ENCODE measurements at places on chromosomes 4 and X.

DNA sequence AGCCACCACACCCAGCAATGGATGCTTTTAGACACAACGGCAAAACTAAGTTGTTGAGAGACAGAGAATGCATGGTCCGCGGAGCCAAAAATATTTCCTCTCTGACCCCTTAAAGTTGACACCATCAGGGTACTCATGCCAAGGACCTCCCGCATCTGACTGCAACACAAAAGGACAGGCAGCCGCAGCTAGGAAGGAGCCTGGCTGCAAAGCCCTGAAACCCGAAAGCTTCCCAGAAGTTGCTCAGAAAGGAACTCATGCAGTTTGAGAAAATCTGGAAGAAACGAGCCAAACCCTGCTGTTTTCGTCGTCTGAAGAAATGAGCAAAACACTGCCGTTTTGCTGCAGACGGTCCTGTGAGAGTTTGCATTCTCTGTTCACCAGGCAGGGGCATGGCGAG is 16.5 kb downstream of the DHRSX start:
- DNase-seq: no peak

DNA sequence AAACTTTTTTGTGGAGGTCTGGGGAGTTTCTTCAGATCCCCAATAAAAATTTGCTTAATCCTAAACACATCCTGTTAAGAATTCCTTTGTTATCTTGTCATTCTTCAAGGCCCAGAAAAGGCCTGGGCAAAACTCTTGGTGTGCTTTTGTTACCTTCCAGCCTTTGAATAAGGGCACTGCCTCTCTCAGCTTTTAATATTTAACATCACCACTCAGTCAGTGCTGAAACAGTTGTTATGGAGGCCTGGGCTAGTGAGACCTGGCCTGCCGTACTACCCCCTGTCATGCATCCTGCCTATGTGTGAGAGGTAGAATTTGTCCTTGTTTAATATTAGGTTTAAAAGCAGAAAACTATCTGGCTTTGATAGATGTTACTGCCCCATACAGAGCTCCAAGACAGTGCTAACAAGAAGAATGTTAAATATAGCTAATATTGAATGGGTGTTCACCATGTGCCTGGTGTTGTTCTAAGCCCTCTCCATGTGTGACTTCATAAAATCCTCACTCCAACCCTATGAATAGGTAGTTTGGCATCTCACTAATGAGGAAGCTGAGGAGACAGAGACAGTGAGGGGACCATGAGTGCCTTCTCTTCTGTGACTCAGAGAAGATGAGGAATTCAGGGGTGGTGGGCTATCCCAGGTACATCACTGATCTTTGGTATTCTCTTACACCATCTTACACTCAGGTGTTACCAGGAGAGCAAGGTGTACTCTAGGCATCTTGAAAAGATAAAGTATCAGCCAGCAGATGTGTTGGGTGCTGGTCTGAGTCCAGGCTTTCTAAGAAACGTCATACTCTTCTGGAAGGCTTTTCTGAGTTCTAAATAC is 6.2 kb downstream of the PPP1R2C start:
- no peak for DNase-seq

DNA sequence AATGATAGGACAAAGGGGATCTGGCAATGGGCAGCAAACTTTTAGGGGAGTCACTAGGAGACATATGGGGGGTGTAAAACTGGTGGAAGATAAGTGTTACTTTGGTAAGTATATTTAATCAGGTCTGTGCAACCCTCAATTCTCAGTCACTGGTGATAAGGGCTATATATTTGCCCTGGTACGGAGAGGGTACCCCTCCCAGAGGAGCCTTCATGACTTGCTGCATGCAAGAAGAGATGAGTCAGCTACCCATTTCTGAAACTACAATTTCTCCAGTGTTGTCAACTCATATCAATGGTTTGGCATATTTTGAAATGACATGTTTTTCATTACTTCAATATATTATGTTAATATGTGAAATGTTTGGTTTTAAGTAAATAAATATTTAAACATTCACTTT is 14.3 kb downstream of the SMARCAD1 start:
- no peak for DNase-seq

- DNase-seq: peak; percentile 15
Observed at GRCh38 chr4:156958276-156959074, 13.1 kb downstream of the PDGFC start.

GRCh38 chr4:8756816-8757215 is 114.8 kb downstream of the HMX1 start:
- no peak for DNase-seq

DNA sequence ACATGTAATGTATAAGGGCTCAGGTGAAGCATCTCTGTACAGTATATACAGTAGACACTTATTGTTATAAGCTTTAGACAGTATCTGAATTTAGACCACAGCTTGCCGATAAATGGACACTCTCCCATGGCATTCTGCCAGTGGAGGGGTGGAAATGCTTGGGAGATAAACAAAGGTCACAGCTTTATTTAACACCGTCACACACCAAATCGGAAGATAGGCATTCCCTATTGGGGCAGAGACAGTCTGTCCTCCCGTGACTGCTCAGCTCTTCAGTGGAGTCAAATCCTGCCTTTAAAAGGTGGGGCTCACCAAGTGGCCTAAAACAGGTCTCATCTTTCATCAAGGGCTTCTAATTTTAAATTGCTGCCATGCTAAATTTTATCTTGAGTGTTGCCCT is 178.8 kb downstream of the CAMK2D start:
- no peak for DNase-seq

DNA sequence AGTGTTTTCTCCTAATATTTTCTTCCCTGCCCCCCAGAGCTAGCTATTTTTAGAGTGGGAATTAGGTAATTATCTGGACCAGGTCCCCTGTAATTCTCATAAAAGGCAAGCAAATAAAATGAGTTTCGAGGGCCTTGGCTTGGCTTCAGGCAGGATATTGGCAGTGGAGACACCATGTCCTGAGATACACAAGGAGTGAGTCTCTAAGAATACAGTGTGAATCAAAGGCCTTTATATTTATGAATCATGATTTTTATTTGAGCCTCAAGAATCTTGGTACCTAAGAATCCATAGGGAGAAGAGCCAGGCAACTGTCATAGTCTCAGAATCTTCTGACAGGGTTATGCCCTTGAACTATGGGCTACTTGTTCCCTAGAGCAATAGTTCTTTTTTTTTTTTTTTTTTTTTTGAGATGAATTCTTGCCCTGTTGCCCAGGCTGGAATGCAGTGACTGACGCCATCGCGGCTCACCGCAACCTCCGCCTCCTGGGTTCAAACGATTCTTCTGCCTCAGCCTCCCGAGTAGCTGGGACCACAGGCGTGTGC is 205.4 kb downstream of the LDB2 start:
- DNase-seq: no peak

- no peak for DNase-seq
Observed at GRCh38 chrX:46488712-46489111, 56.5 kb downstream of the ZNF674 start.

DNA sequence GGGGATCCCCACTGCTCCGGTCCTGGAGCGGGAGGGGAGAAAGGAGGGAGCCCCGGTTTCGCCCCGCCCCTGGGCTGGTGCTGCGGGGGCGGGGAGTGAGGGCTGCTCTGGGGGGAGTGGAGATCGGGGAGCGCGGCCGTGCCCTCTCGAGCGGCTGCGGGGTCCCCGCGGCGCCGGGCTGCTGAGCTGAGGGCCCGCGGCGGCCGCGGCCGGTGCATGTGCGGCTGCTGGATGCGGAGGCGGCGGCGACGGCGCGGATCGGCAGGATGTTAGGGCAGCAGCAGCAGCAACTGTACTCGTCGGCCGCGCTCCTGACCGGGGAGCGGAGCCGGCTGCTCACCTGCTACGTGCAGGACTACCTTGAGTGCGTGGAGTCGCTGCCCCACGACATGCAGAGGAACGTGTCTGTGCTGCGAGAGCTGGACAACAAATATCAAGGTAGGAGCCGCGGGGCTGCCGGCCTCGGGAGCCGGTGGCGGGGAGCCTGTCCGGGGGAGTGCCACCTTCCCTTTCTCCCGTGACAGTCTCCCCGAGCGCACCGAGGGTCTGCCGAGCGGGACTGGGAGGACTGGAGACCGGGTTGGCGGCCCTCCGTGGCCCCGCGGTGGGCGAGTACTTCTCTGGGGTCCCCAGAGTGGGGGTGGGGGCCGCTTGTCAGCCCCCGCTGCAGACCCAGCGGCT is at the start of gene ING2:
Gene ING2, plus strand, starts transcription at position 129 of the 681 bp plus-strand sequence. Its CDS starts 138 bp downstream, at position 267.
- no peak for DNase-seq

Data from CD14-positive monocyte (primary cell).